Astrocyte of the cerebellum (primary cell): ENCODE measurements at places on chromosomes 2 and 18.
A peak's percentile ranks its signal among the peaks of the same experiment; 100 is the strongest.

GRCh38 chr2:32663864-32664263 is 36.0 kb downstream of the TTC27 start:
- no peak for DNase-seq

DNA sequence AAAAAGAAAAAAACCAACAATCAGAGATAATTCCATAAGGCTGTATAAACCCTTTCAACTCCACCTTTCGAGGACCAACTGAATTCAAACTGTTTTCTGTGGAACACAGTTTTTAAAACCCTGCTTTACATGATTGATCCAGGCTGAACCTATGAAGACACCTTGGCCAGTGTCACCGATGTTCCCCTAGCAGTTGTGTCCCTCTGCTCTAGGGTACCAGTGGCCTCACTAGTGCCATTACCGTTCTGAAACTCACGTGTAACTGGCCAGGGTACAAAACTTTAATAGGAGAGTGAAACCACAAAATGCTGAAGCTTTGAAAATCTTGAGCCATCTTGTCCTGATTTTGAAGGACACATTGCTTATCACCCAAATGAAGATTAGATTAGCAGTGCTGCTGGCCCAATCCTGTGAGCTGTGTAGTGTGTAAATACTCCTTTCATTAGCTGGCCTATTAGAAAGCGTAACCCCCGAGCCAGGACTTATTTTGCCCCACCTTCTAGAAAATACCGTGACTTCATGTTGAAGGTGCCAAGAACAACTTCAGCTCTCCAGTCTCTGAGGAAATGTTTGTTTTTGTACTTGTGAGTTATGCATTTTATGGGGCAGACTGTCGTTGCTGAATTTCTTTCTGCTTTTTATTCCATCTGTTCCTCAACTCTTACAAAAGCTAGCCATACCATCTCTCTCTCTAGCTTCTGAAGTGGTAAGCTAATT is 147.8 kb upstream of the MAP3K20 start:
- peak; percentile 49 for DNase-seq

GRCh38 chr2:46014911-46015654 is 282.1 kb upstream of the EPAS1 start:
- DNase-seq, result no peak

GRCh38 chr2:221494556-221494955 is 77.5 kb downstream of the EPHA4 start:
- no peak for DNase-seq

GRCh38 chr2:231290321-231291015 is 92.0 kb downstream of the ARMC9 start:
- DNase-seq, result no peak

DNA sequence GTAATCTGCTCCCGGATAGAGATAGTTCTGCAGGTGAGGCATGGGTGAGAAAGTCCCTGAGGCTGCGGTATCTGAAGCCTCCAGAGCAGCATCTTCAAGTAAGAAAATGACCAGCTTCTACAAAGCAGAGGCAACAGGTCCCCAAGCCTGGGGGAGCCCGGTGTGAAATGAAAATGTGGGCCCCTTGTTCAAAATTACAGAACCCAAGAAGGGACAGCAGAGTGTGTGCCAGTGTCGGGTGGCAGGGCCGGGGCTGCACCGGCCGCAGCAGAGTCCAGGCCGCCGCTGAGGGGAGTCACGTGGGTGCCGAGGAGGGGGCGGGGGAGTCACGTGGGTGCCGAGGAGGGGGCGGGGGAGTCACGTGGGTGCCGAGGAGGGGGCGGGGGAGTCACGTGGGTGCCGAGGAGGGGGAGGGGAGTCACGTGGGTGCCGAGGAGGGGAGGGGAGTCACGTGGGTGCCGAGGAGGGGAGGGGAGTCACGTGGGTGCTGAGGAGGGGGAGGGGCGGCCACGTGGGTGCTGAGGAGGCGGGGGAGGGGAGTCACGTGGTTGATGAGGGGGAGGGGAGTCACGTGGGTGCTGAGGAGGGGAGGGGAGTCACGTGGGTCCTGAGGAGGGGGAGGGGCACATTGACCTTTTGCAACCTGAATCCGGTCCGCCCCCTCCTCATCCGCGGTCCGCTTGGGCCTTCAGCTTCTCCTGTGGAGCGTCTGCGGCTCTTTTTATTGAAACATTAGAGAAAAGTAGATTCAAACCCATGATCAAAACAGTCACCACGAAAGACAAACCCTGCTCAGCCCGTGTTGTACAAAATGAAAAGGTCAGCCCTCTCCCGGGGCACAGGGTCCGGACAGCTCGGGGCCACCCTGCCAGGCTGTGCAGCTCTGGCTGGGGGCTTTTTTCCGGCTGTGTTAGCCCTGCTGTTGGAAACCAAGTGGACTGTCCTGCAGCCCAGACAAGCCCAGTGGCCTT is 10.4 kb downstream of the COLEC11 start:
- no peak for DNase-seq

GRCh38 chr2:217263756-217264155 is 403.9 kb upstream of the TNP1 start:
- DNase-seq, result no peak

GRCh38 chr18:41992066-41992465 is 37.0 kb downstream of the PIK3C3 start:
- DNase-seq, result no peak

DNA sequence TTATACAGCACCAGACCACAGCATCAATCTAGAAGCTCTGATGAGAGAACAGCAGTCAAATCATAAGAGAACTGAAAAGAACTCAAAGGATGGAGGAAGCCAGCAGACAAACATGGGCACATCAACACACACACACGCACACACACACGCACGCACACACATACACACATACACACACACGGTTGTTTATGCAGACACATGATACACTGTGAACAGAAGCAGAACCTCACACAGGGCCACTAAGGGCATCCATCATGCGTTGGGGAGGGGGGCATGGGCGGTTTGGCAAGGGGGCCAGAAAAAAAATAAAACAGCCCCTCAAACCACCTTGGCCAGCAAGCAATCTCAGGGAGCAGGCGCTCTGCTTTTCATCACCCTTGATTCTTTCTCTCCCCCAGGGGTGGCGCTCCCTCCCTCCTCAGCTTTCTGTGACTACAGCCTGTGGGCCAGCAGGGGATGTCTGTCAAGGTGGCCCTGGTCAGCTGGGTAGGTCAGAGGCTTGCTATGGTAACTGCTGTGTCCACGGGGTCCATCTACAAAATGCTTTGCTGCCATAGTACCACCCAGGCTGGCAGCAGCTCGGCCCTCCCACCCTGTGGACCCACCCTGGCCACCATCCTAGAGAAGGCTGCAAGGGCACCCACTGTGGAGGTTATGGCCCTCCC is 318.0 kb downstream of the CELF4 start:
- DNase-seq, result no peak

DNA sequence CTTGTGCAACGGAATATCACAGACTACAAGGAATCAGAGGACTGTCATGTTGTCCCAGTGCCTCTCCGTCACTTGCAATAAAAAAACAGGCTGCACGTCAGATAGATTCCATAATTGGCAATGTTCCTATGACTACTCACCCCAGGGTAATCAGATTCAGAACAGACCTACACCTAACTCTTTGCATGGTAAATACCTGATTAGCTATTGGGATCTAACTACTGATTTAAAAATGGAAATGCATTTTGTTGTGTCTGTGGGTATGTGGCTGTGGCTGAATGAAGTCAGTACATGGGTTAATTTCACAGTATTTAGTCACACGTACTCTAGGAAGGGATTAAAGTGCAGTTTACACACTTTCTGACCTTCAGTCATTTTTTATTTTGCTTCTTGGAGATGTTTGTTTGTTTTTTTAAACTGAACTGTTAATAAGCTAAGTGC is 91.7 kb downstream of the SCN3A start:
- DNase-seq, result no peak
